Stimulated activated CD4-positive, alpha-beta T cell treated with anti-CD3 and anti-CD28 coated beads, Interleukin-15, amount 100 ng/mL, for 1 hour (primary cell): ENCODE measurements at places on chromosomes 16 and 17.

GRCh38 chr16:88596483-88596882 is 26.3 kb downstream of the ZC3H18 start:
- DNase-seq = no peak

- no peak for DNase-seq
Observed at GRCh38 chr17:27989046-27989445, 53.4 kb upstream of the NLK start.

DNA sequence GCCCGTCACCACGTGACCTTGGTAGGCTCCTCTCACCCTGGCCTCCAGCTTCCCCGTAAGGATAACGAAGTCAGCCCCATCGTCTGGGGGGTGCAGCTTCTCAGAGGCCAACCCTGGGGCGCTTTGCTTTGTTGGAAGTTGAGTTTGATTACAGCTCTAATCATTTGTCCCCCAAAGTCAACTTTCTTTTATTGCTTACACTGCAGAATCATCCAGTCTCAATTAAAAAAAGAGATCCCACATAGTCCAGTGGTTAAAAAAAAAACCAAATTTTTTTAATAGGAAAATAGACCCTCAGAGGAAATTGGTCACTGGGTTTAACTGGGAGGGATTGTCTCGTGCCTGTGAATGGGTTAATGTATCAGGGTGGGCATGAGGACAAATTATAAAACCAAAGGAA is 7.8 kb upstream of the GPRC5C start:
- DNase-seq = no peak

- DNase-seq = no peak
Observed at GRCh38 chr16:67456391-67457081, 24.4 kb downstream of the ATP6V0D1 start.

DNA sequence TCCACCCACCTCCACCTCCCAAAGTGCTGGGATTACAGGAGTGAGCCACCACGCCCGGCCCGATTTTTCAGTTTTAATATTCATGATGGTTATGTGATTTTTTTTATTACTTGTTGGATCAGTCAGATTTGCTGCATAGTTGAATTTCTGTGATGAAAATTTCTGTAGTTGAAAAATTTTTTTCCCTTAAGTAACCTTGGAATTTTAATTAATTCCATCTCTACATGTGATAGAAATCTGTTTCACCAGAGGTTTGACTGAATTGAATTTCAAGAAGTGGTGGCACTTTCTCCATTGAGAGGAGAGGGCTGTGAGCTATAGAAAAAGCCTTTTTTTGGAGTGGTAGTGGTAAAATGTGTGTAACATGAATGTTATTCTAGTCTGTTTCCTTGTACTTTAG is 24.7 kb downstream of the WIPF2 start:
- no peak for DNase-seq

DNA sequence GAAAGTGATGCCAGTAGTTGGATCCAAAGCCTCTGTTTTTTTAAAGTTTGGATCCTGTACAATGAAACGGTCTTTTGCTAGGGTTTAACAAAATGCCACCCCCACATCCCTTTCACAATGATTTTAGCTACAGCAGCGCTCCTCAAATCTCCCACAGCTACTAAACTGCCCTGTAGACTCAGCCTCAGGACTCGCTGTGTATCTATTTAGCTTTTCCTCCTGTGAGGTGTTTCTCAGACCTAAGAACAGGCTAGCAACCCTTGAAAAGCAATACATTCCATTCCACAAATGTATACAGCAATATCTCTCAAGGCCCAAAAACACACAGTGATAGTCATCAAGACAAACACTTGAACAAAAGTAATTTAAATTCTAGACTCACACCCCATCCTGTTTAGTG is 206.4 kb downstream of the ZFHX3 start:
- no peak for DNase-seq

DNA sequence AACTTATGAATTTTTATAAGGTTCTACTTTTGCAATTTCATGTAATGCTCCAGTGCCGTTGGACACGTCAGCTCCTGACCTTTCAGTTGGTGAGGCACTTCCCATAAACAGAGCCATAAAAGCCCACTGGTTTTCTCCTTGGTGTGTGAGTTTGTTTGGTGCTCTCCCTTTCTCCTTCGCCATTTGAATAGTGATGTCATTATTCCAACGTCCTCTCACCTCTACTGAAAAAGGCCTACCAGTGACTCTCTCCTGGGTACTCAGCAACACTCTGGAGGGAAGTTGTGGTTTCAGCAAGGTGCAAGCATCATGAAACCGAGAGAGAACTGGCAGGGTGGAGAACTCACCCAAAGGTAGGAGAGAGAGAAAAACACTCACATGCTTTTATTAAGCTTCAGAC is 29.6 kb upstream of the HNF1B start:
- DNase-seq = no peak

GRCh38 chr17:6641247-6641863 is 495 bp downstream of the TXNDC17 start:
- DNase-seq = no peak

- DNase-seq = no peak
Observed at GRCh38 chr17:47882247-47882646, 13.8 kb upstream of the SP2 start.

GRCh38 chr17:46983782-46984181 is 4.7 kb upstream of the RPRML start:
- DNase-seq = no peak

DNA sequence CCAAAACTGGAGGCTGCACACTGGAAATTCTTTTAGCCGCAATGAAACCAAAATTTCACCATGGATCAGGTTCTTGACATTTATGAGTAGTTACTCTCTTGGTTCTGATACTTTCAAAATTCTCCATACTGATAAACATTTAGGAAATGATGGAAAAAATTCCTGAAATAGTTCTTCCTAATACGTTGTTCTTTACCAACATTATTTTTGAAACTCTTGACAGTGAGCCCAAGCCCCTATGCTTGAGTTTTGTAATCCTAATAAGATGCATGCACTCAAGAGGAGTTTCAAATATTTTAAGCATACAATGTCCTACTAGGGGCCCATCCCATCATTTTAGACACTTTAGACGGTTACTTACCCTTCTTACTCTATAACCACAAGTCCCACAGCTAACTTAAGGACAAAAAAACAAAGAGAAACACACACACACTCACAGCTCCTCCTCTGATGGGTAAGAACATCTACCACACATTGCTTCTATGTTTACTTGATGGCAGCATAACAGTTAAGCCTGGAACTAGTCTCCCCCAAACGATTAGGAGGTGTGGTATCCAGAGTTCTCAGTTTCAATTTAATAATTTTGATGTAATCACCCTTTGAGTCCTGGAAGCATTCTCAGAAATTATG is 3.7 kb downstream of the VEZF1 start:
- no peak for DNase-seq

DNA sequence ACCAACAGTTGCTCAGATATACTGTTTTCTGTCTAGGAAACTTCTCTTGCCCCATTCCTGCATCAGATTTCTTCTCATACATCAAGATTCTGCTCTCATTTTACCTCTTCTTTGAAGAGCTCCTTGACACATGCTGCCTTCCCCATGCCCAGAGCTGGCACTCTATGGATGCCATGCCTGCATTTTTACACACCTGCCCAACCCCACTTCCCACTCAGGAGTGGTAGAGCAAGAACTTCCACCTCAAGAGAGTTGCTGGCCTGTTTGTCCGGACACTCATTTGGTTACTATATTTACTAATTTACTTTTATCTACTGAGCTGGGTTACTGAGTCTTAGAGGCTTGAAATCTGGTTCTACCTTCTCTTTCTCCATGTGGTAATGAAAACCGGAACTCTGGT is 98.3 kb upstream of the HLF start:
- DNase-seq = no peak
